ENCODE measurements at places on chromosomes 13 and 19.

DNA sequence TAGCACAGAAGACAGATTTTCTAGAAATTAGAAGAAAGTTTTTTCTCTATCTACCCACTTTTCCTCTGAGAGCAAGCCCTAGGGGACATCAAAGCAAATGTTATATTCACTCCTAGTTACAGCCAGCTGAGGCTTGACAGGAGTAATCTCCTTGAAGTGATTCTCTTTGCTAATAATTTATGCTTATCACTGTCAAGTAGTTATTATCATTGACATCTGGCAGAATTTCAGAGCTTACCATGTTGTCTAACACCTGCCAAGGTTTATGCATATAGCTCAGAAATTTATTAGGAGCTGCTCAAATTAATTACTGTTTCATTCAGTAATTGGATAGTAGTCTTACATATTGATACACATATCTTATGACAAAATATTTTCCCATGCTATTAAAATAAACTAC is 465.9 kb upstream of the ATXN8OS start:
- DNase-seq, result no peak

DNA sequence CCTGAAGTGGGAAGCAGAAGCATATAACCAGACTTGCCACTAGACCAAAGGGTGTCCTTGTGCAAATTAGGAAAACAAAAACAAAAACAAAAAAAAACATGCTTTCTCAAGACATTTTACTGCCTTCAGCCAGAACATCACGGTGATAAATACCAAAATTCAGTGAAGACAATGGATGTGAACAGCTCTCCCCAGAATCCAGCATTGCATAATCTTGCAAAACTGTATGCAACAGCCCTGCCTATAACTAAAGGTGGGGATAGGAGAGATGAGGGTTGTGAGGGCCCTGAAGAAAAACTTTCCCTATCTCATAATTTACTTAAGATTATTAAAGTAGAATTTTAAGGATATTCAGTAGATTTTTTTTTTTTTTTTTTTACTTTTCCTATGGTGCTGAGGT is 24.9 kb upstream of the NDFIP2 start:
- no peak for DNase-seq

DNA sequence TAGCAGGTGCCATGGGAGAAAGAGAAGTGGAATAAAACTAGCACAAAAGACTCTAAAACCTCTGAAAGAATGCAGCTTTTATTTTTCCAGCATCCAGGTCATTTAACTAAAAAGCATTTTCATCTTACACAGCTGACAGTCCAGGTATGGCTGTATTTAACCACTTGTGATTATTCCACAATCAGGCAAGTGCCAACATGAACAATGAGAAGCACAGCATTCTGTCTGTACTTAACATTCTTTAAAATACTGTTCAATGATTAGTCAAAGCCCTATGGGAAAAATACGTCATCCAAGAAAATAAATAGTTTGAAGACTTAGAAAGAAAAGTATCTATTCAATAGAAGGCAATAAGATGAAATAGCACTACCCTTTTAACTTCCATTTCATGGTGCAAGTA is 246.9 kb downstream of the LIG4 start:
- DNase-seq, result no peak

DNA sequence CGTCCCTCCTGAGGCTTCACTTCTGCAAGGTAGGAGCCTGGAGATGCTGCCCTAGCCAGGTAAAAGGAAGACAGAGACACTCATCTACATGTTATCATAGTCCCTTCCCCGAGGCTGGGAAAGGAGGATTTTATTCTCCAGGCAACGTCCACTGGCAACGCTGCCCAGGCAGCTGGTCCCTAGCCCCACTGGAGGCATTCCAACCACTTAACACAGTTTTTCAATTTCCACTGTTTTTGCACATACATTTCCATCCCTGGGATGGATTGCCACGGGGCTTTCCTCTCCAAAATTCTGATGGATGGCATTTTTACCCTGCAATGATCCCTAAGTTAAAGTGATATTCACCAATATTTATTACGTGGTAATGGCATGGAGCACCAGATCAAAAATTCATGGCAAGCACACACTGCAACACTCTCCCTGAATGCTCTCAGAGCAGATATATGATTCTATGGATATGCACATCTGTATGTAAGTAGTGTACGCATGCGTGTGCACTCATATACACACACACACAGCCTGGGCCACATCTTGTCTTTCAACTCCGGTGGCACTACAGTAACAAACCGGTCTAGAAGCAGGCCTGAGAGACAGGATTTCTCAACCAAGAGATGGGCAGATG is 322.3 kb upstream of the TSHZ3 start:
- no peak for DNase-seq

DNA sequence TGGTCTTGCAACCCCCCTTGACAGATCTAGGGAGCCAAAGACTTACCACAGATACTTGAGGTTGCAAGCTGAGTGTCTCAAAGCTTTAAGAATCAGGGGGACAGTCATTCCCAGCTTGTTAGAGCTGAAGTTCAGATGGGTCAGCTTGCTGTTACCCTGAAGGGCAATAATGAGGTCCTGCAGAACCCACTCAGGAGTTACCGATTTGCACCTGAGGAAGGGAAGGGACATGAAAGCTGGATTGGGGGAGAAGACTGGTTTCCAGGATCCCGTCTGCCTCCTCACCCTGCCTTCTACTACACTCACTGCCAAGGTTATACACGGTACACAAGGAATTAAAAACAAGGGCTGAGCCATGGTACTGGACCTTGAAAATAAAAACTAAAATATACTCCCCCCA is 24.4 kb downstream of the NLRP13 start:
- no peak for DNase-seq

DNA sequence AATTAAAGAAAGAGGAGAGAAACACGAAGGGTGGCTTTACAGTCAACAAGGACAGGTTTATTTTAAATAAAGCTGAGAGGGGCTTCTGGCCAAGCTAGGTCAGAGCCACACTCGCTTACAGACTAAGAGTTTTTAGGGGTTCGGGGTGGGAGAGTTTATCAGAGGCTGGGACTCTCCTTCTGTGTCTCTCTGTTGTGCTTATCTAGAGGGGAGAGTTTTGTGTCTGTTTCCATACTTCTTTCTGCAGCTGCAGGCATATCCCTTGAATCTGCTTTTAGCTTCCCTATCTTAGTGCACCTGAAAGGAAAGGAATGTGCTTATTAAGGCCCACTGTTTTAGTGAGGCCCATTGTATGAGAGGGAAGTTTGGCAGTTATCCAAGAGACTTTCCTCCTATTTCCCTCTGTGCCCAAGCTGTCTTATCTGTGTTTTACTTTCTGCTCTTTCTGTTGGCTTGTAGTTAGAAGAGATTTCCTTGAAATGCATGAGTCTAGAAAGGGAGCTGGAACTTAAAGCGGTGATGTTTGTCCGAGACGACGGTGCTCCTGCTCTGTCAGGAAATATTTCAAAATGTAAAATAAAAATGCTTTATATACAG is 275.3 kb downstream of the KCTD12 start:
- no peak for DNase-seq

DNA sequence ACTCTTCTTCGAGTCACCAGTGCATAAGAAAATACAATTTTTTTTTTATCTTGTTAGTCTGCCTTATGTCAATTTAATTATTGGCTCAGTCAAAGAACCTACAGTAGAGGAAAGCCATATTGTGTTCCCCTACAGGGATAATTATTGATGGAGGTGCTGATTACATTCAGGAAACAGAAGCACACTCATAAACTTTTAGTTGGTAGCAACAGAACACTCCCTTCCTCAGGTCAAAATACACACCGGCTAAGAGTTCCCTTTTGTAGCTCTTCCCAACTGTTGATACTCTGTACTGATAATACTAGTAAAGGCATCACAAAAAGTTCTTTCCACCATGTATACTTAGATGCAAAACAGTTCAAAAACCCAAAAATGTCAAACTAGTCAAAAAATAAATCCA is 18.4 kb downstream of the FOXO1 start:
- no peak for DNase-seq

DNA sequence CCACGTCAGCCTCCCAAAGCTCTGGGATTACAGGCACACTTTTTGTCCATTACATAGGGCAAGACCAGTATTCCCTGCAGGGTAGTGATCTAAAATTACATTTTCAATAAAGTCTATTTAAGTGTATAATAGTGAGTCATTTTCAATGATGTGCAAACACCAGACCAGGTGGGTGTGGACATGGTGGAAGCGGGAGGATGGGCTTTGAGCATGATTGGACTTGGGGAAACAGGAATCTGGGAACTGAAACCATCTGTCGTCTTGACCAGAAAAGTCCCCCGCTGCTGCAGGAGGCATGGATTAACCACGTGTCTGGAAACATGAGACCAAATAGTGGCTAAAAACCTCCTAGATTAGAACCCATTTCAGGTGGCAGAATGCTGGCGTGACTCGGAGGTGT is 4.9 kb downstream of the FXYD3 start:
- no peak for DNase-seq

DNA sequence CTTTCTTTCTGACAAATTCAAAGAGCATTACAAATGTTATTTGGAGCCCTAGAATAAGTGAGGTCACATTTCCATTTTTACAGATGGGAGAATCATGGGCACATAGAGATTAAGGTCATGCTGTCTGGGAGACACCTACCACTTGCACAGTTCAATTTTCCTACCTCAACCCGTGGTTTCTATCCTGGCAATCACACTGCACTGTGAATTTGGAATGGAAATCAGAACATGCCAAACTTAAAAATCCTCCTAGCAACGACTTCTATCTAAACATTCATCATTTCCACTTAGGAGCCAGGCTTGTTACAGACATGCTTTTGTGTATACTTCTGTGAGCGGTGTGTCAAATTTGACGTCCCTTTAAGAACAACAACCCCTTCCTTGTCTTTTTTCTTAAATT is 251.5 kb downstream of the DNAJC15 start:
- no peak for DNase-seq

Measured in 8988T (cell line).